Effector memory CD8-positive, alpha-beta T cell (primary cell): ENCODE measurements at places on chromosomes 1 and 21.

- peak; percentile 35 for DNase-seq
- no peaks in the 10 kb centered on the region for H3K36me3 ChIP-seq
- H3K4me3 ChIP-seq, result no peak overlapping the region
- H3K4me1 ChIP-seq, result no peaks in the 10 kb centered on the region
- peaks cover 22% of the 10 kb centered on the region for H3K27me3 ChIP-seq
Observed at GRCh38 chr21:45590726-45591618, 48.7 kb upstream of the SLC19A1 start.

- H3K4me1 ChIP-seq, result no peaks in the 10 kb centered on the region
- H3K27me3 ChIP-seq, result no peaks in the 10 kb centered on the region
- peaks cover 18% of the 10 kb centered on the region for H3K36me3 ChIP-seq
- H3K27ac ChIP-seq, result no peak overlapping the region
- DNase-seq, result no peak
- H3K4me3 ChIP-seq, result no peak overlapping the region
Observed at GRCh38 chr1:42743317-42744147, 3.5 kb upstream of the CLDN19 start.

DNA sequence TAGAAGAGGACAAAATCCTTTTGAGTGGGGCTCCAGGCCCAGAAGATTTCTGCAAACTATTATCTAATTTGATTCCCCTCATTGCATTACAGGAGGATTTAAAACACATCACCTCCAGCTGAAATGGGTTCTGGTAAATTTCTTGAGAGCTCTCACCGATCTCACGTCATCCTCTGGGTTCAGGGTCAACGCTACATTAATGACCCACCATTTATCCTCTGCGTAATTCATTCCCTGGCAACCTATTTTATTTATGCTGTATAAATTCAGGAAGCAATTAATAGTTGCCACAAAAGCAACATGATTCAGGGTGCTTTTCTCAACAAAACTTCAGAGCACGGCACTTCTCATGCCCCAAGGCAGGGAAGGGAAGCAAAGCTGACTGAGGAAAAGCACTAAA is 38.9 kb downstream of the LMX1A start:
- H3K4me1 ChIP-seq, result no peaks in the 10 kb centered on the region
- peaks cover 37% of the 10 kb centered on the region for H3K27me3 ChIP-seq
- DNase-seq, result no peak
- no peak overlapping the region for H3K27ac ChIP-seq
- H3K4me3 ChIP-seq, result no peak overlapping the region
- no peaks in the 10 kb centered on the region for H3K36me3 ChIP-seq

DNA sequence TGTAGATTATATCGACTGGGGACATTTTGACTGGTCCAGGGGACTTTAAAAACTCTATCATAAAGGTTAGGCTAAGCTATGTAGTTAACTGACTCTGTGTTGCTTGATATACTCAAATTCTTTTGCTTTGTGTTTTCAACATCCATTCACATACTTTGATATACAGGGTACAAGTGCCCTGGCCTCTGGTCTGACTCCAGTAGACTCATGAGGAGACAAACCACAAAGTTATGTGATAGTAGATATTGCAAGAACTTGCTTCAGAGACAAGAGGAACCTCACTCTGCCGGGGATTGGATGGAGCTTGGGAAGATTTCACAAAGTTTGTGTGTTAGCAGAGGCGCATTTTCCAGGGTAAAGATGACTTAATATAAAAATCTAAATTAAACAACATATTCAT is 1.3 kb downstream of the GORAB start:
- H3K36me3 ChIP-seq, result peaks cover 4% of the 10 kb centered on the region
- H3K4me1 ChIP-seq, result peaks cover 18% of the 10 kb centered on the region
- H3K4me3 ChIP-seq, result no peak overlapping the region
- DNase-seq, result no peak
- no peaks in the 10 kb centered on the region for H3K27me3 ChIP-seq

DNA sequence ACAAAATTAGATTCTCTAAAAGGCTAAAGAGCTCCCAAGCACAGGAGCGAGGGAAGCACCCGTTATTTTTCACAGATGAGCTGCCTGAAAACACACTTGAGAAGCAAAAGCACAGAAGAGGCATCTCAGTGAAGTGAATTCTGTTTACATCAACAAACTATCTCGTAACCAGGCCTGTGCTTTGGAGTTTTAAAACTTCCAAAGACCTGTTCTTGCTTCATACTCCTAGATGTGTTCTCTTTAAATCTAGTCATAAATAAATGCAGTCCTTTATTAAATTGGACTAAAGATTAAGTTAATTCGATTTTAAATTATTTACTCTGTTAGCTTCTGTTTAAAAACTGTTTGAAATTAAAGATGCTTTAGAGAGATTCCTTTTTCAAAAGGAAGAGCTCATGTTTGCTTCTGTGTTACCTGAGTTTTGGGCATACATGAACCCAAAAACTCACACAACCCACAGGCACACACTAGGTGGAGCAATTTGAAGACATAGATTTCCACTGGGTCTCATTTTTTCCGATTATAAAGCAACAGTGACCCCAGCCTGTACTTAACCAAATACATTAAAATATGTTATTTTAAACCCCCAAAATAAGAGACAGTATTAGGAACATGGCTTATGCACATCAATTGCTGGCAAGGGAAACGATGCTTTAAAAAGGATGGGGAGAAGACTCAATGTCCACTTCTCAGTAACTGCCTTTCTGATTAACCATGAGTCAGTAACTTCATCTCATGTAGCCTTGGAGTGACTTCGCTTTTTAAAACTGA is 648.2 kb downstream of the SMYD3 start:
- H3K36me3 ChIP-seq, result peaks cover 13% of the 10 kb centered on the region
- H3K27me3 ChIP-seq, result no peaks in the 10 kb centered on the region
- H3K27ac ChIP-seq, result no peak overlapping the region
- H3K4me3 ChIP-seq, result no peak overlapping the region
- DNase-seq, result no peak
- H3K4me1 ChIP-seq, result no peaks in the 10 kb centered on the region

GRCh38 chr1:45608175-45609156 is 15.4 kb downstream of the CCDC17 start:
- no peak overlapping the region for H3K4me3 ChIP-seq
- H3K27me3 ChIP-seq, result no peaks in the 10 kb centered on the region
- H3K4me1 ChIP-seq, result peaks cover 6% of the 10 kb centered on the region
- H3K36me3 ChIP-seq, result peaks cover 78% of the 10 kb centered on the region
- H3K27ac ChIP-seq, result peak overlapping the region; percentile 19

GRCh38 chr1:207131163-207131562 is 27.1 kb downstream of the C4BPA start:
- no peaks in the 10 kb centered on the region for H3K36me3 ChIP-seq
- no peak overlapping the region for H3K4me3 ChIP-seq
- no peak overlapping the region for H3K27ac ChIP-seq
- H3K27me3 ChIP-seq, result peaks cover 6% of the 10 kb centered on the region

- DNase-seq, result no peak
- H3K27ac ChIP-seq, result peak overlapping the region; percentile 20
- peaks cover 34% of the 10 kb centered on the region for H3K36me3 ChIP-seq
- H3K27me3 ChIP-seq, result no peaks in the 10 kb centered on the region
- peaks cover 19% of the 10 kb centered on the region for H3K4me1 ChIP-seq
Observed at GRCh38 chr1:8411803-8412182, 93.9 kb downstream of the SLC45A1 start.

DNA sequence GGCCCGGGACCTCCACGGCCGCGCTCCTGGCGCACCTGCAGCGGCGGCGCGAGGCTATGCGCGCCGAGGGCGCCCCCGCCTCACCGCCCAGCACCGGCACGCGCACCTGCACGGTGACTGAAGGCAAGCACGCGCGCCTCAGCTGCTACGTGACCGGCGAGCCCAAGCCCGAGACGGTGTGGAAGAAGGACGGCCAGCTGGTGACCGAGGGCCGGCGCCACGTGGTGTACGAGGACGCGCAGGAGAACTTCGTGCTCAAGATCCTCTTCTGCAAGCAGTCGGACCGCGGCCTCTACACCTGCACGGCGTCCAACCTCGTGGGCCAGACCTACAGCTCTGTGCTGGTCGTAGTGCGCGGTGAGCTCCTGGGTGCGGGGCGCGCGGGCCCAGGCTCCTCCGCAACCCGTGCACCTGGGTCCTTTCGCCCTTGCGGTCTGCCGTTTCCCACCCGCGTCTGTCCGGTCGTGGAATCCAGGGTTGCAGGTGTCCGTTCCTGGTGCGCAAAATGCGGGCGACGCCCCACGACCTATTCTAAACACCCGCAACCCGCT is 4.6 kb downstream of the OBSCN start:
- H3K4me1 ChIP-seq, result peaks cover 10% of the 10 kb centered on the region
- no peak for DNase-seq
- peaks cover 2% of the 10 kb centered on the region for H3K36me3 ChIP-seq
- peak overlapping the region; percentile 84 for H3K4me3 ChIP-seq

- no peak overlapping the region for H3K4me3 ChIP-seq
- DNase-seq, result no peak
- no peak overlapping the region for H3K27ac ChIP-seq
- H3K4me1 ChIP-seq, result no peaks in the 10 kb centered on the region
Observed at GRCh38 chr1:234239936-234240335, 133.3 kb upstream of the COA6 start.

GRCh38 chr1:170539154-170539553 is 7.2 kb downstream of the GORAB start:
- H3K36me3 ChIP-seq, result peaks cover 47% of the 10 kb centered on the region
- DNase-seq, result no peak
- no peak overlapping the region for H3K27ac ChIP-seq
- peaks cover 7% of the 10 kb centered on the region for H3K4me1 ChIP-seq
- H3K4me3 ChIP-seq, result no peak overlapping the region

DNA sequence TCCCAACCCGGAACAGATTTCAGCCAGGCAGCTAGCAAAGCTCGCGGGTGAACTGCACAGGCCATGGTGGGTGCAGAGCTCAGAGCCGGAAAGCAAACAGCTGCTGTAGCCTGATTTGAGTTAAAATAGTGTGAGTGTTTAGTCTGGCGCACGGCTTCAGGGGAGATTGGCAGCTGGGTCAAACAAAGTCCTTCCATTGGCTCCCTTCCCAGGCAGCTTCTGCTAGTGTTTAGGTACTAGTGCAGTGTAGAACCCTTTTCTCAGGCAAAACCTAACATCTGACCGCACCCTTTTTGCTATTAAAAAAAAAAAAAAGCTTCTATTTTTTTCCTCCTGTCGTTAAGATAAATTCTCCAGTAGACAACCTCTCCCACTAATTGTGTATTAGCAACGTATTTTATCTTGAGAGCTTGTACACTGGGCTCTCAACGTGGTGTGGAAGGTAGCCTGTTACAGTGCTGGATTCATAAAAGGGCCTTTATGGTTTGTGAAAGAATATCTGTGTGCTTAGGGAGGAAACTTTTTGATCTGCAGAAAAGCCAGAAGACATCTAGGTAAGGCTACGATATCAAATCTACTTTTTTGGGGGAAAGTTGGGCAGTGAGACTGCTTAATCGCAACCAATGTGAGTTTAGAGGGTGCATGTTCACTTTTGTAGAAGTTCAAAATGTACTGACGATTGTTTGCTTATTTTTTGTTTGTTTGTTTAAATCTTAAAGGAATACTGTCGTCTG is 689.6 kb downstream of the USP25 start:
- no peaks in the 10 kb centered on the region for H3K36me3 ChIP-seq
- no peak overlapping the region for H3K4me3 ChIP-seq
- H3K27ac ChIP-seq, result no peak overlapping the region
- no peak for DNase-seq
- no peaks in the 10 kb centered on the region for H3K4me1 ChIP-seq

DNA sequence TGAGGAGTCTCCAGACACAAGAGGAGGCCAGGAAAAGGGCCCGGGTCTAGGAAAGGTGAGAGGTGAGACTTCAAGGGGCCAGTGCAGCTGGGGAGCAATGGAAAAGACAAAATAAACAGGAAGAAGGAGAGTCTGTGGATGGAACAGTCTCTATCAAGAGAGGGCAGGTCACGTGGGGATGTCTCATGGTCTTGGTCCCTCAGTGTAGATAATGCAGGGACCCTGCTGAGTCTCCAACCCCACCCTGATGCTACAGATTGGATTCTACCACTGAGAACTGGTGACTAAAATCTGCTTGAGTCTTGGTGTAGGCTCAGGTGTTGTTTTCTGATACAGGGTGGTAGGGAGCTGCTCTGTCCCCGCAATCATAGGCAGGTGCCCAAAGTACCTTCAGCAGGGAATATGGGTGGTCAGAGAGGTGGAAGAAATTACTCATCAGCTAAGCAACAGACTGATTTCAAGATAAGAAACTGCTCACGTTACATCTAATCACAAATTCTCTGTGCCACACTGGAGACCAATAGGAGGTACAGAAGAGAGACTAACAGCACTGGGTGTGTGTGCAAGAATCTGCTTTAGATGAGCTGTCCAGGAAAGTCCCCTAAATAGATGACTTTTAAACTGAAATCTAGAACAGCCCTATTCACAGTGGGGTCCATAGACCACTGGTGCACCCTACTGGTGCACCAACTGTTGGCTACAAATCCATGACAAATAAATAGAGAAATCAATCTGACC is 101.5 kb upstream of the TLR5 start:
- no peak overlapping the region for H3K4me3 ChIP-seq
- peaks cover 6% of the 10 kb centered on the region for H3K4me1 ChIP-seq
- no peak for DNase-seq
- peaks cover 21% of the 10 kb centered on the region for H3K27me3 ChIP-seq
- no peak overlapping the region for H3K27ac ChIP-seq

DNA sequence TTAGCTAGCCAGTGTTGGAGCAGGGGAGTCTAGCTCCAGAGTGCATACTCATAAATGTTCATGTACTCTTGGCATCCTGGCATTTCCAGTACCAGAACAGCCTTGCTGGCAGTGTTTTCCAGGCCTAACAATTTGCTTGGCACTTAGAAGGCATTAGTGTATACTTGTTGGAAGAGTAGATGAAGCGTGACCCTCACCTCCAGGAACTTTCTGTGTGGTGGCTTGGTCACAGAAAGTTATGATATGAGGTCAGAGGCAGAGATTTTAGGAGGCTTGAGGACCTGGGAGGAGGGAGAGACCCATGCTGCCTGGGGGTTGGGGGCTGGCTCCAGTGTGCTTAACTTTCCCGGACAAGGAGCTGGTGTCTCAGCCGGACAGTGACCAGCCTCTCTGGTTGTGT is 52.7 kb upstream of the GCLM start:
- H3K27ac ChIP-seq, result no peak overlapping the region
- H3K4me1 ChIP-seq, result no peaks in the 10 kb centered on the region
- H3K36me3 ChIP-seq, result no peaks in the 10 kb centered on the region
- H3K27me3 ChIP-seq, result peaks cover 5% of the 10 kb centered on the region

- no peak overlapping the region for H3K27ac ChIP-seq
- H3K4me3 ChIP-seq, result no peak overlapping the region
- H3K27me3 ChIP-seq, result peaks cover 68% of the 10 kb centered on the region
- H3K36me3 ChIP-seq, result no peaks in the 10 kb centered on the region
Observed at GRCh38 chr1:36511804-36512798, 29.4 kb upstream of the CSF3R start.

DNA sequence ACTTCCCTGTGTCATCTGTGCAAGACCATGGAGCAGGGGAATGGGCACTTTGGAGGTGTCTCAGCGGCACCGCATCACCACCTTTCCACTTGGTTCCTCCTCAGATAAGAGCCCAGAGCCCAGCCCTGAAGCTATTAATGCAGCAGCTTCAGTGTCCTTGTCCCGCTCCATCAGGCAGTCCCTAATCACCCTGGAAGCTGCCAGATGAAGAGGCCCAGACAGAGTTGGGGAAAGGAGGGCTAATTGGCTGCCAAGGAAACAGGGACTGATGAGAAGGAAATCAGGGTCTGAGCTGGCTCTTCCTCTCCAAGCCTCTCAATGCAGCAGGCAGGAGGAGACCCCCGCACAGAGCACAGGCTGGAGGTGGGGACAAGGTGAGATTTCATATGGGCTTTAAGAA is 83.1 kb upstream of the KLHDC7A start:
- no peak for DNase-seq
- no peak overlapping the region for H3K27ac ChIP-seq
- no peak overlapping the region for H3K4me3 ChIP-seq
- H3K4me1 ChIP-seq, result no peaks in the 10 kb centered on the region
- no peaks in the 10 kb centered on the region for H3K36me3 ChIP-seq
